HTR-8/SVneo (cell line): ENCODE measurements at places on chromosomes 3 and 15.

- no peak for DNase-seq
These were observed 85.7 kb downstream of the VGLL4 start for GRCh38 chr3:11558002-11558401.

GRCh38 chr3:11060500-11061251, 68.1 kb downstream of the SLC6A1 start:
- DNase-seq: peak; percentile 75

- DNase-seq: no peak
These were observed 39.6 kb upstream of the SECISBP2L start for GRCh38 chr15:49085696-49086459.

DNA sequence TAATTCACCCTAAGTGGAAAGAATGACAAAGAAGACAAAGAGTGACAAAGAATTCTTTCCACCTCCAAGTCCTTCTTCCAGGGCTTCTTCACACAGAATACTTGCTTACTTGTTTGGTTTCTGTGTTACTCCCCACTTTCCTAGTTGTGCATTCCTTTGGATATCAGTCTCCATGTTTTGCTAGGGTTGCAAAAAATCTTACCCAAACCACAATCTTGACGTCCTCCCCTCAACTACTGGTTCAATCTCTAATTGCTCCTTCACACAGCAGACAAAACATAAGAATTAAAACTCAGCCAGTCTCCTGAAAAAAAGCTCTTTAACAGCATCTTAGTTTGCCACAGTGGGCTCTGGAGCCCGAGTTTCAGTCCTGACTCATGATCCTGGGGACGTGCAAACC, 297.6 kb upstream of the CHRNA7 start:
- no peak for DNase-seq

DNA sequence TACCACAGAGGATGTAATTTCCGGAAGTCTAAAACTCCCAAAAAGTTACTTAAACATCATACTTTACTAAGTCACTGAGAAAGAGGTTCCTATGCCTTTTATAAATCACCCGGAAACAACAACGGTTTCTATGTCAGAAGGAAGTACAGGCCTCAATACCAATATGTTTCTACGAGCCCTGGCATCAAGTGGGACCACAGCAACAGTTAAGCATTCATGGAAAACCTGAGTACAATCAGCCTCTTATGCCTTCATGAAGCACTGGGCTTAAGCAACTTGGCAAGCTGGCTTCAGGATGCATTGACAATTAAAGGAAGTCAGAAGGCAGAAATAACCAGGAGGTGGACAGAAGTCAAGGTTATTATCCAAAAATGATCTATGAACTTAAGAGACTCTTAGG, 19.1 kb upstream of the B3GNT5 start:
- DNase-seq: no peak

DNA sequence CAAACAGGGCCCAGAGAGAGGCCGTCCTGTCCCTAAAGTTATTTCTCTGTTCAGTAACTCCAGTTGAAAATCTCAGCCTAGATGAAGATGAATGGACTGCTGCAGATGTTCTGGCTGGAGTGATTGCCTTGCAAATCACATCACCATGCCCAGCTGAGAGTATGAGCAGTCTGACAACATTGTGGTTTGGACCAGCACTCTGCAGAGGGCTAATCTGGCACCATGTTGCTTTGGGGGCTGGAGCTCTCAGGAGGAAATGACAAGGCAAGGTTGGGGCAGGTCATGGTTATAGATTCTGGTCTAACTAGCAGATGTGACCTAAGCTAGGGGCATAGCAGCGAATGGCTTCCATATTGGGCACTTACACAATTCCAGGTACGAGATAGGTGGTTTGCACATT, 314.2 kb downstream of the CLSTN2 start:
- DNase-seq: no peak

GRCh38 chr15:66472176-66472999, 25.2 kb downstream of the SNAPC5 start:
- no peak for DNase-seq

DNA sequence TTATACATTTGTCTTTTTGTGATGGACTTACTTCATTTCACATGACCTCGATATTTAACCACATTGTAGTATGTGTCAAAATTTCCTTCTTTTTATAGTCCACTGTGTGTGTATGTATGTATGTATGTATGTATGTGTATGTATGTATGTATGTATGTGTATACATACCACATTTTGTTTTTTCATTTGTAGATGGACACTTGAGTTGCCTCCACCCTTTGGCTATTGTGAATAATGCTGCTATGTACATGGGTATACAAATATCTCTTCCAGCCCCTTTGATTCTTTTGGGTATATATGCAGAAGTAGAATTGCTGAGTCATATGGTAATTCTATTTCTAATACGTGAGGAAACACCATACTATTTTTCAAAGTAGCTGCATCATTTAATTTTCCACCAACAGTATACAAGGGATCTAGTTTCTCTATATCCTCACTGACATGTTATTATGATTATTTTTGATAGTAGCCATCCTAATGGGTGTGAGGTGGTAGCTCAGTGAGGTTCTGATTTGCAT, 228.2 kb downstream of the OPA1 start:
- no peak for DNase-seq

GRCh38 chr15:51232581-51232980, 105.8 kb downstream of the CYP19A1 start:
- no peak for DNase-seq

DNA sequence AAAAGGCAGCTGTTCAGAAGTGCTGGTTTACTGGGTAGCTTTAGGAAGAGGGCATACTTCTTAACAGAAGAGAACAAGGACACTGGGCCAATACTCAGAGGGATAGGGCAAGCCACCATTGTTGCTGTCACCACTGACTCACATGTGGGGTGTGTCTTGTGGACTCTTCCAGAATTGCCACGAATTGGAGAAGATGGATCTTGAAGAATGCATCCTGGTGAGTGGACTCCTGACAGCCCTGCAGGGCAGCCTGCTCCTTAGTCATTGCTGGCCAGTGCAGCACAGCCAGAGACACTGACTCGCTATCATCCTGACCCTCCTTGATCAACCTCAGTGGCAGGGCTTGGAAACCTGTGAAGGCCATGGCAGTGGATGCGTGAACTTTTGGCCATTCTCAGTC, 62.3 kb downstream of the UBP1 start:
- DNase-seq: no peak

GRCh38 chr3:113018536-113019181, 27.9 kb downstream of the GTPBP8 start:
- DNase-seq: no peak

- no peak for DNase-seq
These were observed 88.8 kb upstream of the RARB start for GRCh38 chr3:25339225-25339624.

DNA sequence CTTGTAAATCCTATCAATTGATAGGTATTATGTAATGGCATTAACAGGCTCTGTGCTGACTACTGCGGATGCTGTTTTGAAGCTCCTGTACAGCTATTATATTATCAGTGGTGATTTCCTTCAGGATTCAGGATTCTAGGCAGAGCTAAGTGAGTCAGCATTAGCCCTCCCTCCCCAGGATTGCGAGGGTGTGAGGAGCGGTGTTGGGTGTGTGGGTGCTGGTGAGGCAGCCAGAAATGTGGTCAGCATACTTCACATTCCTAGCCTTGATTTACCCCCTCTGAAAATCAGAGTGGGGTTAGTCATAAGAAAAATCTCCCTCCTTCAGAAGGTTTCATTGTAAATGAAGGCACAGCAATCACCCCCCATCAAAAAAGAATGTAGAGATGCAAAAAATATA, 72.5 kb downstream of the SNTN start:
- DNase-seq: peak; percentile 74

GRCh38 chr3:5675319-5675718, 487.8 kb downstream of the EDEM1 start:
- DNase-seq: no peak

GRCh38 chr15:83866692-83867091, 212.8 kb downstream of the ADAMTSL3 start:
- no peak for DNase-seq

DNA sequence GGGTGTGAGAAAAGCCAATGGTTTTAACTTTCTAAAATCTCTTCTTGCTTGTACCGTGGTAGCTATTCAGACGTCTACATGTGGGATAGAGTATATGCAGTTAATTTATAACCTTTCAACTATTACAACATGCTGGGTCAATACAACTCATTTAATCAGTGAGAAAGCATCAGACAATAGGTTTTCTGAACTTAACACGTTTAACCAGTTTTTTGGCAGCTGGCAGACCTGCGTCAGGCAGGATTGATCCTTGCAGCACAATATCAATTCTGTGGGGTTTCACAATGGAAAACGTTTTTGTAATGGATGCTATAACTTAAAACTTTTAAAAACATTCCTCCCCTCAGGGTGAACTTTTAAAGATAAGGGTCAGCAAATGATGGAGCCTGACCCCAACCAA, 6.5 kb downstream of the GNB5 start:
- DNase-seq: no peak

GRCh38 chr15:65377105-65377975, 462 bp downstream of the IGDCC3 start:
- peak; percentile 40 for DNase-seq

GRCh38 chr3:111227216-111227615, 155.6 kb downstream of the NECTIN3 start:
- no peak for DNase-seq

DNA sequence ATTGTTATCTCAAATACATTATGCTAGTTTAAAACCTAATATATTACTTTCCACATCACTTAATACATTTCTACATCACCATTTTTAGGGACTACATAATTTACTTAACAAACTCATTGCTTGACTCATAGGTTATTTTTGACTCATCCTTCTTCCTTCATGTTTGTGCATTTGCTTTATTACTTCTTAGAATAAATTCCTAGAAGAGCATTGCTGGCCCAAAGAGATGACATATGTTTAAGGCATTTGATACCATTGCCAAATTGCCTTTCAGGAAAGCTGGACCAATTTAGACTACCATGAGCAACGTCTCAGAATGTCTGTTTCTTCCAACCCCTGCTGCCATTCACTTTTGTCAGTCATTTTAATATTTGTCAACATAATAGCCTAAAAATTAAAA, 905.8 kb downstream of the IGSF11 start:
- DNase-seq: no peak

- no peak for DNase-seq
These were observed 60.9 kb upstream of the SPATA12 start for GRCh38 chr3:56999547-56999946.

- DNase-seq: no peak
These were observed 29.8 kb downstream of the PLA1A start for GRCh38 chr3:119627461-119627860.

DNA sequence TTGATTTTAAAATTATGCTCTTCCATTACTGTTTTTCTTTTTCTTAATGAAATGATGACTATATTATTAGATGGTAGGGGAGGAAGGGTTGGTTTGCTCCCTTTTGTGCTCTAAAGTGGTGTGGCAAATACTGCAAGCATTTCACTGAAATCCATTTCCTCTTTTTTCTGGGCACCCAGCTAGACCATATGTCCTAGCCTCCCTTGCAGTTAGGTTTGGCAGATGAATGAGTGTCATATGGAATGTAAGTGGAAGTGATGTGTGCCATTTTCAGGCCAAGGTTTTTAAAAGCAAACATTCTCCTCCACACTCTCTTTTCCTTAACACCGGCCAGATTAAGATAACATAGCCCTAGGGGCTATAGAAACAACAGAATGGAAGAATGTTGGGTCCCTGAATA, 363.0 kb downstream of the FGF12 start:
- DNase-seq: no peak

- peak; percentile 64 for DNase-seq
These were observed 4.8 kb downstream of the TMIE start for GRCh38 chr3:46705751-46706552.

DNA sequence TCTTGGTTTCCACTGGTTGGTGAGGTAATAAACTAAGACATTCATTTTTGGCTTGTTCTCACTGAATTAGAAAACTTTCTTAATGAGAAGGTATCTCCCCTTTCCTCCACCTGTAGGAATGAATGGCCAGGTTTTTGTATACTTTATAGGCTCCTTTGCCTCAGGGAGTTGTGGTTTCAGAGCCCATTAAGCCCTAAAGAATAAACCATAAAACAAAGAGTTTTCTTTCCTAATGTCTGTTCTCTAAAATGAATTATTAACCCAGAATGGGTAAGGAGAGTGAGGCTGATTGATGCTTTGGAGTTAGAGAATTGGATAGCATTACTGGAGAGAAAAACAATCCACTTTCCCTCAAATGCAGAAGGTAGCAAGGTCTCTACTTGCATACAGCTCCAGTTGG, 67.6 kb downstream of the TIGIT start:
- DNase-seq: no peak

DNA sequence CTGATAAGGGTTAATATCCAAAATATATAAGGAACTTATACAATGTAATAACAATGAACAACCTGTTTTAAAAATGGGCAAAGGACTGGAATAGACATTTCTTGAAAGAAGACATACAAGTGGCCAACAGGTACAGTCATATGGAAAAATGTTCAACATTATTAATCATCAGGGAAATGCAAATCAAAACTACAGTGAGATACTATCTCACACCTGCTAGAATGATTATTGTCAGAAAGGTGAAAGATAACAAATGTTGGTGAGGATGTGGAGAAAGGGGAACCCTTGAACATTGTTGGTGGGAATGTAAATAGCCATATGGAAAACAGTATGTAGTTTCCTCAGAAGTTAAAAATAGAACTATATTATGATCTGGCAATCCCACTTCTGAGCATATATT, 20.4 kb downstream of the GOLM2 start:
- DNase-seq: no peak

DNA sequence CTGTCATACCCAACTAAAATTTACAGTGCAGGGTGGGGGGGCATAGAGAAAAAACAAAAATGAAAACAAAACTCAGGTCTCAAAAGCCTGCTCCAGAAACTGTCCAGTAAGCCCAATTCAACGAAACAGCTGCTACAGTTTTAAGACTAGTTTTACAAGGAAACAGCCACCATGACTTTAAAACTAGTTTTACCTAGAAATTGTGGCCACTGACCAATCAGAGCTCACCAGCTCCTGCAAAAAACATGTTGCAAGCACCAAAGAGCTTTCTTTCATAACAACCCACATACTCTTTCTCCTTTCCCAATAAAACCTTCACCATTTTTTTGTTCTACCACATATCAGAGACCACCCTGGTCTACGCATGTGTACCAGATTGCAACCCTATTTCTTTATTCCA, 7.3 kb upstream of the CFAP91 start:
- DNase-seq: no peak

GRCh38 chr3:124621498-124621897, 108.8 kb upstream of the UMPS start:
- no peak for DNase-seq
